CD4-positive, alpha-beta T cell treated with Interleukin-6 at 100 ng/mL for 8 hours (primary cell): ENCODE measurements at places on chromosomes 7 and 10.

DNA sequence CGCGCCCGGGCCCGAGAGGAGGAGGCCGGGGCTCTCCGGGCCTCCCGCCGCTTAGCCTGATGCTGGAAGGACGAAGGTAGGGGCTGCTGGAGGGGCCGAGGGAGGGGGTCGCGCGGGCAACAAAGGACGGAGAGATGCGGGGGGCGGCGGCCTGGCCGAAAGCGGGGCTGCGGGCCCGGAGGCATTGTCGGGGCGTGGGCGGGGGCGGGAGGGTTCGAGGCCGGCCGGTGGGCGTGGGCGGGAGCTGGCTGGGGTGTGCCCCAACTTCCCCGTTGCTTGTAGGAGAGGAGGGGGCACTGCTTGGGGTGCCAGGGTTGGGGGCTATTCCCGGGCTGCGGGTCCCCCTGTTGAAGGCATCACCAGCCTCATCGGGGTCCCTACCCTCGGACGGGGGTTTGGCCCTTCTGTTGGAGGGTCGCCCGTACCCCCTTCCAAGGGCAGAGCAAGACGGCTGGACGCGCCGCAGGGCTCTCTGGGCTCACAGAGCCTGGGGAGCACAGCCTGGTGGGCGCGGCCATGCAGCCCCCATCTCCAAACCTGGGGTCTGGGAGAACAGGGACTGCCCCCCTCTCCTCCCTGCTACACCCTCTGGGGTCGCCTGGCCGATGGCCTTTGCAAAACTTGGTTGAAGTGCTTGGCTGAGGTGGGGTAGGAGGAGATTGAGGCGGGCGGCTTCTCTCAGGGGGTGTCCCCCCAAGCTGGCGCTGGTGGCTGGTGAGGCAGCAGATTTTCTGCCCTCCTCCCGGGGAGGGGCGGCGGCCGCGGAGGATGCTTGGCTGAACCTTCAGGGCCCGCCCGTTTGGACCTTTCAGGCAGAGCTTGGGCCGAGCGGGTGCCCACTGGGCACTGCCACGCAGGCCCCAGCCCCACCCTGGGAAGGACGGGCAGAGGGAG, 699 bp downstream of the CLIP2 start:
- DNase-seq: no peak

- DNase-seq: no peak
These were observed 15.9 kb upstream of the AKR1B1 start for GRCh38 chr7:134474828-134475227.

DNA sequence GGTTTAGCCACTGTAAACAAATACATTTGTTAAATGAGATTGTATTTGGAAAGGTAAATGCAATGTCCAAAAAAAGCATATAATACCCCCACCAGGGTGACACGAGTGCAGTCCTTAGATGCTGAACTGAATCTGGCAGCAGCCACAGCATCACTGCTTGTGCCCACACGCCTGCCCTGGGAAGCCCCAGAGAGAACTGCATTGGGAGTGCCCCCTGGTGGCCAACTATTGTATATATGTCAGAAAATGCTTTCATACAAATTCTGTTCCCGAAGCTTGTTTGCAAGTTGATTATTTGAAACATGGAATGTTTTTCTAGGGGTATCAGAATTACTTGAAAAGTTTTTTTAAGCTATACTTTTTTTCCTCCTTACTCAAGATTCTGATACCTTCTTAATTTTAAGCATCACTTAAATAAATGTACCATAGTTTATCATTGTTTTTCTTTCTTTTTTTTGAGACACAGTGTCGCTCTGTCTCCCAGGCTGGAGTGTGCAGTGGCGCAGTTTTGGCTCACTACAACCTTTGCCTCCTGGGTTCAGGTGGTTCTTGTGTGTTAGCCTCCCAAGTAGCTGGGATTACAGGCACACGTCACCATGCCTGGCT, 50.1 kb downstream of the LANCL2 start:
- DNase-seq: peak; percentile 80

DNA sequence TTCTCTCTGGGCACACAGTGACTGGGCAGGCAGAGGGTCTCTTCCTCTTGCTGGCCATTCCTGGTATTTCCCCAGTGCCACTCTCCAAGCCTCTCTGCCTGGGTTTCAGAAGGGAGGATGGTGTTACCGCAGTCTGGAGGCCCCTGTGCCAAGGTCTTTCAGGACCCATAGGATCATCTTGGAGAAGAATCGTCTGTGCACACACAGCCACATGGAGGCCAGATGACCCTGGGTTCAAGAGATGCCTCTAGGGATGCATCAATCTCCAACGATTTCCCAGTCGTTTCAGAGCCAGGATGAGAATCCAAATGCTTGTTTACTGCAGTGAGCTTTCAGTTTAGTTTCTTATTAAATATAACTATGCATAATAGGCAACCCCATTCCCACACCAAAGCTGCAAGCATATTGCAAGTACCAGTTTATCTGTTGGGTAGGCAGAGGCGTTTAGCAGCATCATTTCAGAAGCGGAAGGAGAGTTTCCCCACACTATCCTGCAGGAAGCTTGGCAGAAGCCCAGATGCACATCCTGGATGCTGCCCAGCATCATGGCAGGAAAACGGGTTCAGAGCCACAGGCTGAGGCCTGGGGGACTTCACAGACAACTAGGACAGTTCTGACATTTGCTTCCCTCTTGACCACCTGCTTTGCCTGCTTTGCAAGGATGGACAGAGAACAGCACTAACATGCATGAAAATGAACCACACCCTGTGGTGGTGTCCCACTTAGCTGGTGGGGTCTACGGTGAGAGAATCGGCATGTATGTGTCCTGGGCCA, 134.7 kb upstream of the FAM20C start:
- no peak for DNase-seq

- DNase-seq: no peak
These were observed 7.2 kb upstream of the BHLHA15 start for GRCh38 chr7:98203964-98204605.

DNA sequence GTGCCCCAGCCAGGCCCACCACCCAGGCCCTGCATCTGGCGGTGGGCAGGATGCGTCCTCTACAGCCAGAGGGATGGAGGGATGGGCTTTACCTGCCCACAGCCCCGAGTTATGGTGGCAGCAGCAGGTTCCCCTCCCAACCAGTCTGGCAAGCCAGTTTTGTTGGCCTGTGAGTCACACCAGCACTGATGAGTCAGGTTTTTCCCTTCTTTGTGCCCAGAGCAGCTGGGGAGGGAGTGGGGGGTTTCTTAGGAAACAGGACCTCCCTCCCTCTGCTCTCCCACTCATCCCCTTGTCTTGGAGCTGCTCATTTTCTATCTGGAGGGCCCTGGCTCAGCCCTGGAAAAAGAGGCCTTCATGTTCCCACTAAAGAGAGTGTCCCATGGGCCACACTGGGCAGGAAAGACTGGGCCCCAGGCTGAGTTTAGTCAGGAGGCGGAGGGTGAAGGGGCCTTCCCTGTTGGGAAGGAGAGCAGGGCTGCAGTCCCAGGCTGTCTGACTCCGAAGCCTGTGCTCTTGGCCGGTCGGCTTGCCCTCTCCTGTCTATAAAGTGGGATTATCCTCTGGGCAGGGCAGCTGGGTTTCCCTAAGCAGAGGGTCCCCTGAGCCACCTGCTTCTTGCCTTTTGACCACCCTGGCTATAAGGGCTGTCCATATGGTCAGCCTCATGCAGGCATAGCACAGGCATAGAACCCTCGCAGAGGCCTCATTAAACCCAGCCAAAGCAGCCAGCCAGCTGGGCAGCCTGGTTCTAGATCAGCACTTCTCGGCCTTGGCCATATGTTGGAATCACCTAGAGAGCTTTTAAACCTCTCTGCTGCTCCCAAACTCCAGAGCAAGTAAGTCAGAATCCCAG, 30.2 kb upstream of the ANKRD2 start:
- no peak for DNase-seq

GRCh38 chr10:120969219-120969645, 118.1 kb downstream of the WDR11 start:
- no peak for DNase-seq

DNA sequence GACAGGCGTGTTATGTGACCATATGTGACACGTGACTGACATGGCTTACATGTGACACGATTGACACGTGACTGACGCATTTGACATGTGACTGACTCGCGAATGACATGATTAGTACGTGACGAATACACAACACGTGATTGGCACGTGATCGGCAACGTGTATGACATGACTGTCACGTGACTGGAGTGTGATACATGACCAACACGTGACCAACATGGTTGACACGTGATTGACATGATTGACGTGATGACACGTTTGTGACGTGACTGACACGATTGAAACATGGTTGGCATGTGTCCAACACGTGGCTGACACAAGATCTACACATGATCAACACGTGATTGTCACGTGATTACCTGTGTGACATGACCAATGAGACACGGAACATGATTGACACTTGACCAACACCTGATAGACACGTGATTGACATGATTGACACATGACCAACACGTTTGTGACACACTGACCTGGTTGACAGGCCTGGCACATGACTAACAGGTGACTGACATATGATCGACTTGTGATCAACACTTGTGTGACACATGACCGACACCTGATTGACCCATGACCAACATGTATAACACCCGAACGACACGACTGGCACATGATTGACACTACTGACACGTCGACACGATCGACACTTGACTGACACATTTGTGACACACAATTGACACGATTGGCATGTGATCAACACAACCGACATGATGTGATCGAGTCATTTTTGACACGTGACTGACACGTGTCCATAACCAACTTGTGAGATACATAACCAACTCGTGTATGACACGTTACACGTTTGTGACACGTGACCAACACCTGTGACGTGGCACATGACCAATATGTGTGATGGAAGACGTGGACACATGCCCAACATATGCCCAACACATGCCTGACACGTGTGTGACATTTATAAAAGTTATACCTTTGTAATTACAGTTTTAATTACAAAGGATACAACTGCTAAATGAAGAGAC, 21.1 kb downstream of the CRPPA start:
- DNase-seq: no peak

- DNase-seq: no peak
These were observed 436.8 kb upstream of the GALNT17 start for GRCh38 chr7:70694971-70695794.

- DNase-seq: no peak
These were observed 81.1 kb upstream of the GTF2IRD1 start for GRCh38 chr7:74372511-74373111.

- DNase-seq: no peak
These were observed 51.6 kb downstream of the PDGFA start for GRCh38 chr7:467856-468545.

DNA sequence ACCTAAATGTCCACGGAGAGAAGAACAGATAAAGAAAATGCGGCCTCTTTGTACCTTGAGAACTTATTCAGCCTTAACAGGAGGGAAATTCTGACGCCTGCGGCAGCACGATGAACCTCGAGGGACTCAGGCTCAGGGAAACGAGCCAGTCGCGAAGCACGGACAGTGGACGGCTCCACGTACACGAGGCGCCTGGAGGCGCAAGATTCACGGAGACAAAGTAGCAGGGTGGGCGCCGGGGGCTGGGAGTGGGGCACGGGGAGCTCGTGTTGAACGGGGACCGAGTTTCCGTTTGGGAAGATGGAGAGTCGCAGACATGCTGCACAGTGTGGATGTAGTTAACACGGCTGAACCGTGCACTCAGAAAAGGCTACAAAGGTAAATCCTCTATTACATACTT, 13.2 kb upstream of the UTF1 start:
- DNase-seq: no peak
